Astrocyte of the hippocampus (primary cell): ENCODE measurements at places on chromosomes 6 and 20.

DNA sequence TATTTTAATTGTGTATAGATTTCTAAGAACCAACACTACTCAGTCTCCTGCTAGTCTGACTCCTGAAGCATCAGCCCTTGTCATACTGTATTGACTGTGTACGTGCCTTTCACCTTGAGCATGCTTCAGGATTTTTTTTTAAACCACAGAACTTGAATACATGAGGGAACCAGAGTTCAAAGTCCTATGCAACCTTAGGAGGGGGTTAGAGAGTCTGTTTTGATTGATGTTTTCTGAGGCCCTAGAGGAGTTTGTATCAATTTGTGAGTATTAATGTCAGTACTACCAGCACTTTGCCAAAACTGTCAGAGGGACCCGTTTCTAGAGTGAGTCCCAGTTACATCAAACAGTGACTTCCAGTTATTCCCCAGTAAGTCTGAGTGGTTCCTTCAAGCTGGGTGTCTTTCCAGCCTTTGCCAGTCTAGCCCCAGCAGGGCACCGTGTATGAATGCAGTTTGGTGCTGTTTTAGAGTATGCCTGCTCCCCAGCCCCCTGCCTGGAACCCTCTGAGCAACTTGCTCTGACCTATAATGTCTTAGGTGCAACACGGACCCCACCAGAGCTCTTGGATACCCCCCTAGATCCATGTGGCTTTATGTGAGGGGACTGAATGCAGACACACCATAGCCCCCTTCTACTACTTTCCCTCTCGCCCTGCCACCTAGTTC, 8.5 kb downstream of the TP53INP2 start:
- DNase-seq = no peak

GRCh38 chr20:50911716-50912115, 19.5 kb downstream of the ADNP start:
- DNase-seq = no peak

GRCh38 chr6:33391922-33392594, 435 bp downstream of the KIFC1 start:
- DNase-seq = peak; percentile 34

DNA sequence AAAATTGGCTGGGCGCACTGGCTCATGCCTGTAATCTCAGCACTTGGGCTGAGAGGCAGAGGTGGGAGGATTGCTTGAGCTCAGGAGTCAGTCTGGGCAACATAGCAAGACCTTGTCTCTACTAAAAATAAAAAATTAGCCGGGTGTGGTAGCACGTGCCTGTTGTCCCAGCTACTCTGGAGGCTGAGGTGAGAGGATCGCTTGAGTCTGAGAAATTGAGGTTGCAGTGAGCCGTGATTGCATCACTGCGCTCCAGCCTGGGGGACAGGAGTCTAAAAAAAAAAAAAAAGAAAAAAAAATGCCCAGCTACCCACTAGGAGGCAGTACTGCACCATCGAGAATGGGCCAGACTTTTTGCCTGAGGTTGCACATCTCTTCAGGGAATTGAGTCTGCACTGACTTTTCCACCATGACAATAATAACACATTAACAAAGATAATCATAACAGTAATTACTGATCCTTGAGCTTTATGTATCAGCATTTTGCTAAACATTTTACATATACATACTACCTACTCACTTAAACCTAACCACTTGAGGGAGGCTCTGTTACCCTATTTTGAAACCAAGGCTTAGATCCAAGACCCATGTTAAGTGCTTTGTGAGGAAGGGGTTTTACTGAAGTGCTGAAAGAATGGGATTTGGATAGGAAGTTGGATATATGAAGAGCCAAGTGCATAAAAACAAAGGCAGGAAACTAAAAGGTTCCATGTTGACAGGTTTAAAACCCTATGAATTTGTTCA, 21.0 kb downstream of the SRSF3 start:
- DNase-seq = peak; percentile 73

- DNase-seq = no peak
These were observed 448.2 kb downstream of the QKI start for GRCh38 chr6:163862701-163863100.

GRCh38 chr6:16400248-16400760, 161.9 kb downstream of the GMPR start:
- DNase-seq = no peak

GRCh38 chr6:169884158-169884557, 132.7 kb downstream of the ERMARD start:
- DNase-seq = no peak

GRCh38 chr6:154715446-154715845, 17.8 kb upstream of the SCAF8 start:
- no peak for DNase-seq

DNA sequence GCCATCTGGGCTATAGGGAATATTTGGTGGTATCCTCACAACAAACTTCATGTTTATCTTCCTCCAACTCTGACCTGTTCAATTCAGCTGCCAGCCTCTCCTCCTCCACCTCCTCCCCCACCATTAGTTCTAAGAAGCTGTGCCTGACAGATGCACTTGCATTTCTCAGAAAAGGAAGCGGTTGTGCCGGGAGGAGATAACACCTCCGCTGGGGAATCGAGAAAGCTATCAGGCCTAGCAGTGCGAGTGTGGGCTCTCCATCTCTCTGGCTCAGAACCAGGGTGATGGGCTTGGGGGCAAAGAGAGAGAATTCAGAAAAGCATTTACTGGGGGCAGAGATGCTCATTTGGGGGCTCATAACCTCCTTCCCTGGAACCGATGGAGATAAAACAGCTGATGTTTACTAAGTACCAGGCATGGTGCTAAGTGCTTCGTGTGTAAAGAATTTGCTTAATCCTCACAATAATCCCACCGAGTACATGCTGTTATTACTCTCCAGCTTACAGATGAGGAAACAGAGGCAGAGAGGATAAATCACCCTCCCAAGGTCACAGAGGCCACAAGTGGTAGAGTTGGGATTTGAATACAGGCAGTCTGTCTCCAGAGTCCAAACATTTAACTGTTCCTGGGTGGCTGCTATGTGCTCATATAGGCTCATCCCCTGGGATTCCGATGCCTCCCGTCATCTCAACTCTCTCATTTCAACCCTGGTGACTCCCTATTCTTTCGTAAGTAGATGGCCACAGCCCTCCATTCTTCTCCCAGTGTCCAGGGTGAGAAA, 38.3 kb downstream of the COX4I2 start:
- DNase-seq = no peak

DNA sequence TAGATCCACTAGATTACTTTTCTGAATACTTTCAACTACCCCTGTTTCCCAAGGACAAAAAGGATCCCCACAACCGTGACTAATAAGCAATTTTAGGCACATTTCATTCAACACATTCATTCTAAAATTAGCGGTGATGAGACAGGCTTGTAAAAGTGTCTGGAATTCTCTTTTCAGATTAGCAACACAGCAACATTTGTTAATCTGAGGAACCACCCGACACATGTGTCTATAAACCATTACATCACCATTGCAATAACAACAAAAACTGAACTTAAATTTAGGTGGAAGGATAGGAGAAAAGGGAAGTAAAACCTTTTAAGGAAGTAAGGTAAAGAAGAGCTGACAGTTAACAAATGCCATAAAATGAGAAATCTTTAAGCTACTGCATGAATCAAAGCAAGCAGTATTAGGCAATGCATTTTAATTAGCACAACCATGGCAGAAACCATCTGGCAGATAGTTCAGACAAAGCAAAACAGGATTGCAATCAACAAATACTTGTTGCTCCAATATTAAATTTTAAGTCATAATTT, 49.1 kb downstream of the MAP3K7 start:
- peak; percentile 12 for DNase-seq

- DNase-seq = peak; percentile 73
These were observed 181.0 kb downstream of the MTFR2 start for GRCh38 chr6:136069119-136069518.

GRCh38 chr20:63826753-63827152, 4.3 kb downstream of the ZBTB46 start:
- no peak for DNase-seq

DNA sequence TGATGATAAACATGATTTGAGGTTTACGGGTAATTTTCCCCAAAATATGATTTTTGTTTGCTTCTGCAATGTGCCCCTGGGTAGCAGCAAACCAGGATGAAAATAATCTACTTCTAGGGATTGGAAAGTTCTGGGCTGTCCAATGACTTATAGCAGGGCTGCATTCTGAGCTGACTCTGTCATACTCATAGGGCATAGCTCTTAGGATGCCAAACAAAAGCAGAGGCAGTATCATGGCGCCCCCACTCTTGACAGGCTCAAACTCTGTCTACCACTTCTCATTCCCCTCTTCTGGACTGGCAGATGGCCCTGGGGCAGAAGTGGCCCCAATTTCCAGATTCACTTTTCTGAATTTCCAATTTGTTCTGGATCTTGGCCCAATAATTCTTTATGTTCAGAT, 10.3 kb downstream of the SERPINB1 start:
- DNase-seq = no peak

DNA sequence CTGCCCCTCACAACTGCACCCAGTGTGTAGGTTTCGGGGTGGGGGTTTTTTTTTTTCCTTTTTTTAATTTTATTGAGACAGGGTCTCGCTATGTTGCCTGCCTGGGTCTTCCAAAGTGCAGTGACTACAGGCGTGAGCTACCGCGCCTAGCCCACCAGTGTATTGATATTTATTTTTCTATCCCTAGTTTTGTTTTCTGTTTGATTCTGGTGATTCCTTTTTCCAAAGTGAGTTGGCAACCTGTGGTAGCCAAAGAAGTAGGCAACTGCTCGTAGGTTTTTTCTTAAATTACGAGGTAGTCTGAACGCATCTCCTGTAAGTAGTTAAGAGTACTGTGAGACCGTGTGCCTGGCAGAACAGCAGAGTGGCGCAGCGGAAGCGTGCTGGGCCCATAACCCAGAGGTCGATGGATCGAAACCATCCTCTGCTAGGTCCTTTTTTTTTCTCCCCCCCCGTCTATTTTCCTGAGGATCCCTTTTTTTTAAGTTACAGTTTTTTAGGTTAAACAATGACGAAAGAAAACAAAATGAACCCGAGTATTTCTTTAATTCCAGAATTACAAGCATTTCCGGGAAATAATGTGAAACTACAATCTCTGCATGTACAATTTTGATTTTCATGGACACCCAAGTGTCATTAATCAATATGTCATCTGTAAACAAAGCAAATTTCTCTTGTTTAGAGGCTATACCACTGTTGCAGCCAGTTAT, 78.7 kb upstream of the BTN3A2 start:
- peak; percentile 82 for DNase-seq

- no peak for DNase-seq
These were observed 127.2 kb downstream of the PLCB4 start for GRCh38 chr20:9196110-9196509.

DNA sequence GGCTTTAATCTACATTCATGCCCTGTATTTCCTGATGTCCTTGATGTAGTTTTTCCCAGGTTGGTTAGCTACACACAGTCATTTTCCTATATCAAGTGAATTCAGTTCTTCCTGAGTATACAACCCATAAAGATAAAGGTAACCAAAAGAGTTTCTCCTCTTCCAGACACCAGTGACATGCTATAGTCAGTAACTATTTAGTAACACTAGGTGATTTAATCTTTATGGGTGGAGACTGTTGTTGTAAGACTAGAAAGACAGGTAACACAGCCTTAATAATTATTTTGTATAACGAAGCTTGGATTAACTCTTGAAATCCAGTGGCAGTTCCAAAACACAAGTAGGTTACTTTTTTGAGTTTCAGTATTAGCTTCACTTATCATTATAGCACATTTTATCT, 17.6 kb downstream of the MCUR1 start:
- DNase-seq = no peak

GRCh38 chr6:10381830-10382208, 33.1 kb downstream of the TFAP2A start:
- no peak for DNase-seq
